ENCODE measurements at places on chromosomes 1 and 21.

- DNase-seq: no peak
Observed at GRCh38 chr1:177969109-177969508, 749 bp downstream of the SEC16B start.

- DNase-seq: no peak
Observed at GRCh38 chr1:182952677-182953444, at the start of gene SHCBP1L. TSS of gene SHCBP1L (minus strand) at chr1:182953166. CDS start at chr1:182953133, 33 bp downstream.

GRCh38 chr1:6592441-6592840, 10.2 kb downstream of the KLHL21 start:
- no peak for DNase-seq

GRCh38 chr1:206719169-206719839, 34.6 kb downstream of the MAPKAPK2 start:
- DNase-seq: no peak

DNA sequence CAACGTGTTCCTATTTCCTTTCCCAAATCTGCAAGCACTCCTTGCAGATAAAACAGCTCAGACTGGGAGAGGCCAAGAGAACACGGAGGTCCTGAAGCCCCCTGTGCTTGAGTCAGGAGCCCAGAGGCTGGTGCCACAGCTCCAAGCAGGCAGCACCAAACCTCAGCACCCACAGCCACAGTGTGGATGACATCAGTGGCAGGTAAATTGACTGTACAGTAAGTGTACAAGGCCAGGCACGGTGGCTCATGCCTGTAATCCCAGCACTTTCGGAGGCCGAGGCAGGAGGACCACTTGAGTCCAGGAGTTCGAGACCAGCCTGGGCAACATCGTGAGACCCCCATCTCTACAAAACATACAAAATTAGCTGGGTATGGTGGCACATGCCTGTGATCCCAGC, 1.9 kb upstream of the COL6A1 start:
- DNase-seq: no peak

GRCh38 chr21:44366586-44367211, 13.3 kb downstream of the TRPM2 start:
- no peak for DNase-seq

GRCh38 chr1:33047290-33047689, 10.6 kb upstream of the AK2 start:
- DNase-seq: no peak

- DNase-seq: no peak
Observed at GRCh38 chr1:36769886-36770830, 264.2 kb downstream of the GRIK3 start.

GRCh38 chr1:19645411-19646251, 1.5 kb downstream of the NBL1 start:
- DNase-seq: no peak

GRCh38 chr1:55635856-55636255, 420.7 kb upstream of the USP24 start:
- DNase-seq: no peak

GRCh38 chr1:9985001-9985400, 12.0 kb upstream of the RBP7 start:
- DNase-seq: no peak

- DNase-seq: no peak
Observed at GRCh38 chr1:217281332-217281731, 349.6 kb downstream of the GPATCH2 start.

- DNase-seq: no peak
Observed at GRCh38 chr1:19735440-19736127, 64.1 kb downstream of the TMCO4 start.

DNA sequence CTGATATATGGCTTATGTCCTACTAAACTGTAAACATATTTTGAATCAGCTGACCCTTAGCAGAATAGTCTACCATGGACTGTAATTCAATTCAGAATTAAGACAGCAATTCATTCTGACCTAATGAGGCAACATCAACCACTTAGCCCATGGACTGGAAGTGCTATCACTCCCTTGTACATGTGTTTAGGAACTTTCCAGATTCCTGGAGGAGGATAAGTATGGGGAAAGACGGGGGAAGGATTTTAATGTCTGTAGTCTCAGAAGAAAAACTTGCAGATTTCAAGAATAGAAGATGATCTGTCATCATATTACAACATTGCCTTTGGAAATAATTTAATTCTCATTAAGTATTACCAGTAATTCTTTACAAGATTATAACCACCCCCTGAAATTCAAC, 56.3 kb downstream of the PTGFR start:
- no peak for DNase-seq

GRCh38 chr21:33290441-33290840, 24.3 kb downstream of the IL10RB start:
- no peak for DNase-seq

DNA sequence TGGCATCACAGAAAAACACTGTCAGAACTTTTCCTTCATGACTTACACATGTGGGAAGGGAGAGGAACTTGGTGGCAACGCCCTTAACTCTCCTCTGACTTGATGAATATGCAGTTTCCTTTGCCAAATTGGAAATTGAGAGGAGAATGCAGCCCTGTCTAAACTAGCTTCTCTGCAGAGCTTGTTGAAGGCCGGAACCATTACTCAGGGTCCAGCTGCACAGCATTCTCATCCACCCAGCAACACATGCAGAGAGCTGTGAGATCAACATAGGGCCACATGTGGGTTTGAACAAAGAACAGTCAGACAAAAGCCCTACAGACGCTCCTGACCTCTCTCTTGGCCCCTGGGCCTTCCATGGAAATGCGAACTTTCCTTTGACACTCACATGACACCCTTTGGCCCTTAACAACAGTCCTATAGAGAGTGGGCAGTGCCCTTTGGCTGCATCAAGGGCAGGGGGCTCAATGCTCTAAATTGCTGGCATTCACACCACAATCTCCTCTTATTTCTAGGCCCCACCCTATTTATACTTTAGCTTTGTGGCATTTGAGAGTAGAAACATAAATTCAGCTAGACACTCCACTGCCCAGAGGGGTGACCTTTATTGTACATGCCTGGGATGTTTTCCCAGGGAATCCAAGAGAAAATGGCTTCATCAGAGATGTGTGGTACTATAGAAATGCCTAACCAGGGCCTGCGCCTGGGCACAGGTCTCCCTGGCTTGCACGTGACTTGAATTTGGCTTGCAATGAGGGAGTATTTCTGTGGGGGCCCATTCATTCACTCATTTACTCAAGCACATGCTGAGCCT, 64.4 kb downstream of the CDC7 start:
- peak; percentile 41 for DNase-seq

DNA sequence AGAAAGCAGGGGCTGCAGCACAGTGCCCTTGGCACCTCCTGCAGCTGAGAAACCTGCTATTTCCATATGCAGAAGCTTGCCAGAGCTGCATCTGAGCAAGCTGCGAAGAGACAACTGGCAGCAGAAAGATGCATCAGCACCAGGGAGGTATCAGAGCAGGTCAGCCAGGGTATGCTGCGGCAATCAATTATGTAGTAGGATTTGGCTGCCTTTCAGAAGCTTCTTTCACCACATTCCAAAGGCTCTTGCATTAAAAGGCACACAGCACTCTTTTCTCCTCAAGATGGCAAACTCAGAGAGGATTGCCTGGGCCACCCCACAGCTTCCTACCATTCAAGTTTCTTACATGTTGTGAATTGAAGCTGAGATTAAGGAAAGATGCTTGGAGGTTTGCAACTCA, 47.6 kb upstream of the RAP1A start:
- no peak for DNase-seq

DNA sequence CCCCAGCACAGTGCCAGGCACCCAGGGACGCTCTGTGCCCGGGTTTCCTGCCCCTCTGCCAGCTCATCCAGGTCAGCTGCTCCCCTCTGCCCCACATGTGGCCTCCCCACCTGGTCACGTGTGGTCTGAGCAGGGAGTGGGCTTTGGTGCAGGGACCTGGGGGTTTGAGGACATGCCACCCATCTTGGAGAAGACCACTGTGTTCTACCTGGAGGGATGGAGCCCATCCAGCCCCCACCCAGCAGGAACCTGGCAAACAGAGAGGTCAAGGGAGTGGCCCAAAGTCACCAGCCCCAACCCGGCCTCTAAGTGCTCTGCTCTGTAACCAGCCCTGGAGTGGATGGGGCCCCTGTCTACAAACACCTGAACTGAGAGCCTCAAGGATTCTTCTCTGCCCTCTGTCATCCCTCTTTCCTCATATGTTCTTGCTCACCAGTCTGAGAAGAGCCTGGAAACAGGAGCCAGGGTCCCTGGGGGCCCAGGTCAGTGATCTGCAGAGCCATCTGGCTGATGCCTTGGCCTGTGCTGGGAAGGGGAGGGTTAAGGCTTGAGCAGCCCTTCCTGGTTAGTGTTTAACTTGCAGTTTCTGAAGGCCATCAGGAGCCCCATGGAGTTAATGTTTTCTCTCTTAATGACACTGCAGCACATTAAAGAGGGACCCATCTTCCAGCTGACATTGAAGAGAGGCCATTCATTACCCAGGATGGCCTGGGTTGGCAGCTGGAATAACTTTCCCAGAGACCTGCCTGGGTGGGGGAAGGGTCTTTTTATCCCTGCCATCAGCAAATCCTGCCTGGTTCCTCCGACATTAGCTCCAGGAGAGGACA, 235.4 kb downstream of the PTPRU start:
- DNase-seq: no peak

DNA sequence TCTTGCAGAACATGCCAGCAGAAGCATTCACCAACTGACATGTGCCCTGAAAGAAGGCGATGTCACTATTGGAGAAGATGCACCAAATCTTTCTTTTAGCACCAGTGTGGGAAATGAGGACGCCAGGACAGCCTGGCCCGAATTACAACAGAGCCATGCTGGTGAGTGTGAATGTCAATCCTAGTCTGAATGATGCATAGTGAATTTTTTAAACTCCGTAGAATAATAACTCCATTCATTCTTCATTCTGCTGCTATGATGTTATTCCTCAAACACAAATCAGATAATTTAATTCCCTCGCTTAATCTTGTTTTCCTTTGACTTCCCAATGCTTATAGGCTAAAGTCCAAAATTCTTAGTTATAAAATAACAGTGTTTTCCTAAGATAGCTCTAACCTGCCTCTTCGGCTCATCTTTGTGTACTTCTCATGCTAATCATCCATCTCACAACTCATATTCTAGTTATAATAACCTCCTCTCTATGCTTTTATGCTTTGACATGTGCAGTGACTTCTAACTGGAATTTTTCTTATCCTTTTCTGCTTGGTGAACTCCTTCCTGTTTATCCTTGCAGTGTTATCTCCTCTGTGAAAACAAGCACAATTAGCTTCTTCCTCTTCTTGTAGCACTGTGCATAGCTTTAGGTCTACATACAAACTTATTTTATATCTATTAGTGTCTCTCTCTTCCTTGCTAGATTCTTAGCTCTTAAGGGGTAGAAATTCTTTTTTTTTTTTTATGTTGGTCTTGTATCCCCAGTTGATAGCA, 14.4 kb downstream of the SDCCAG8 start:
- DNase-seq: no peak

GRCh38 chr1:20830378-20830777, 43.3 kb upstream of the HP1BP3 start:
- no peak for DNase-seq

DNA sequence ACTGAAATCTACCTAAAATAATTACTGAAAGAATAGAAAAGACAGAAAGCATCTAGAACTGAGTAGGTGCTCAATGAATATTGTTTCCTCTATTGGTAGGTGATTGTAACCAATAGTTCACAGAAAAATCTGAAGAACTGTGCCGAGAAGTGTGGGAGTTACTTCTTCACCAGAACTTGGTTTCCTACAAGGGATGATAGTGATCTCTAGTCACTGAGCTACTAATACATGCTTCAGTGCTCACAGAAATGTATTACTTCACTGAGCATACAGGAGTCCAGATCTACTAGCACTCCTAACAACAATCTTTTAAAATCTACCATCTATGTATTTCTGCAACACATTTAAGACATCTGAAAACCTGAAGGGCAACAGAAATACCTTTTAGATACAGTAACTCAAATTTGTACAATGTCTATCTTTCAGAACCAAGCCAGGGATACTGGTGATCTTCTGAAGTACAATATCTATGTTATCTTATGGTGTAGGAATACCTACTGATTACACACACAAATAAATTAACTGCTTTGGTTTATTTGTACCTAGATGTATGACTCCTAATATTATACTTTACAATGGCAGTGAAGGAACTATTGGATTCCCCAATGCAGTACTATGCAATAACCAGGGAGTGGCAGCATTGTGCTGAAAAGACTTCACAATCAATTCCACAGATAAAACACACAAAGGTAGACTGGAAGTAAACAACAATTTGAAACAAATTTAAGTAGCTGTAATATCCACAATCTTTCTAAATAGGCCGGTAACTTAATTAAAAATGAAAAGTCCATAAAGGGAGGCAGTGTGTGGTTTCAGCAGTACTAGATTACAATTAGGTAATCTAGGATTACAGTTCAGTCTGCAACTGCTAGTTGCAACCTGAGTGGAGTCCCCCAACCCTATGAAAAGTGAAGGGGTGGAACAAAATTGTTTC, 243.0 kb downstream of the SLC45A1 start:
- no peak for DNase-seq

DNA sequence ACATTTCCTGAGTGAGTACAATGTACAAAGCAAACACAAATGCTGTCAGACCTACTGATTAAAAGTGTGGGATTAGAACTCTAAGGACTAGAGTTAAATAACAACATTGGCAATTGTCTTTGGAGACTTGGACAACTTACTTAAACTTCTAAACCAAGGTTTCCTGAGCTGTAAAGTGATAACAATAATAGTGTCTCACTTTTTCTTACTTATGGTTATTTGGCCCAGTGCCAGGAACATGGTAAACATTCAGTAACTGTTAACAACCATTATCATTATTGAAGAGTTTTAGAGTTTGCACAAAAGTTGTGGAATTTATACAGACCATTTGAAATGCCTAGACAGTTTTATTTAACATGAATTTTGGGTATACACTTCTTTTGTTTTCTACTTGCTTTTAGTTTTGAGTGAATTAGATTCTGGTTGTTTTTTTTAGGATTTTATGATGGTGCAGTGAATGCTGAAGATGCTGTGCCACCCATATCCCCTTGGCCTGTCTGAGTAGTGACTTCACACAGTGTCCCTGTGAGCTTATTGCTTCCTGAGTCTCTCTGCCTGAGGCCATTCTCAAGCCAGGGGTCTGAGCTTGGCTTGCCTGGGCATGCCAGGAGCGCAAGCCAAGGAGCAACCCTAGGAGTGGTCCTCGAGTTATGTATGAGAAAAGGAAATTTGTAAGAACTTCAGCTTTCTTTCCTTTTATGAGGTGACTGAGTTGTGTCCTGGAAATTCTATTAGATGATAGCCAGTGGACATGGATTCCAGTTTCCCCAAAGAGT, 932.8 kb downstream of the TTLL7 start:
- no peak for DNase-seq

- DNase-seq: no peak
Observed at GRCh38 chr21:45266518-45267389, 20.9 kb downstream of the POFUT2 start.

- no peak for DNase-seq
Observed at GRCh38 chr1:153629971-153630370, 1.7 kb downstream of the S100A1 start.
